Lung (tissue), 17 donors: ENCODE measurements at places on chromosomes 2 and 18. TPM values are rescaled to one million over a fixed set of nuclear protein-coding genes. Genes with fewer than 3 reads are reported as not detected.

HNMT gene
- total RNA-seq, result 45.9 TPM

- DNase-seq, result no peak
Observed at GRCh38 chr2:147416099-147416498, 428.7 kb upstream of the ACVR2A start.

IGFBP5 gene
- 139 TPM for total RNA-seq

CAPN14 gene
- 0.21 TPM for total RNA-seq

AGXT gene
- total RNA-seq, result not detected

- no peak for DNase-seq
Observed at GRCh38 chr18:40863801-40864200, 1091.2 kb upstream of the PIK3C3 start.

SERPINB10 gene
- total RNA-seq, result 0.64 TPM

HOXD13 gene
- total RNA-seq, result not detected

GRCh38 chr2:36734304-36734703 lies 37.8 kb downstream of the VIT start:
- DNase-seq, result peak; percentile 23

DNA sequence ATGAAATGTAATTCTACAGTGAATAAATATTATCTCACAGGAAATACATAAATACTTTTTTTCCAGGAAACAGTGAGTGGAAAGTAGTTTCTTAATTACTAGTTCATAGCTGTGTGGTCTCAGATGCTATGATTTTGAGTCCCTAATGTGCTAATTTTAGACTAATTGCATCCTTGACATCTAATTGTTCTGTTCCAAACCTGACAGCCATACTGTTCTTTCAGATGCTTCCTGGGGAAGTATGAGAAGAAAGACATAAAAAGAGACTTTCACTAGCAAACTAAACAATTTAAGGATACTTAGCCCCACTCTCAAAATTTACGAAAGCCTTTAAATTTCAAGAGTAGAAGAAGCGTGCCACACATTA lies 350.9 kb upstream of the CDH20 start:
- DNase-seq, result no peak

DNA sequence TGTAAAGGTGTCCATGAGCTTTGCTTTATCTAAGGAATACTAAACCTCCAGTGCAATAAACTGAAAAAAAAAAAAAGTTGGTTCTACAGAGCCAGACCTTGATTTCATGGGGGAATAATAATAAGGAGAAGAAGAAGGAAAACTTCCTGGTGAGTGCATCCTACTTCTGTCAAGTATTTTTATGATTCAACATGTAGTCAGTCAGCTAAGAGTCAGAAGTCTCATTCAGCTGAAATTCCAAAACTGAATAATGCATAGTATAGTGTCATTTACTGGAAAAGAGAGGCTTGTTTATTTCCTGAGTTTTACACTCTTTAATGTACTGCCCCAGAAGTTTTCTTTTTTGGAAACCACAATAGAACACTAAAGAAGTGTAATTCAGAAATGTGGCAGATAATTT lies 77.8 kb upstream of the TACR1 start:
- DNase-seq, result peak; percentile 6

RAB1A gene
- 141 TPM for total RNA-seq

DNA sequence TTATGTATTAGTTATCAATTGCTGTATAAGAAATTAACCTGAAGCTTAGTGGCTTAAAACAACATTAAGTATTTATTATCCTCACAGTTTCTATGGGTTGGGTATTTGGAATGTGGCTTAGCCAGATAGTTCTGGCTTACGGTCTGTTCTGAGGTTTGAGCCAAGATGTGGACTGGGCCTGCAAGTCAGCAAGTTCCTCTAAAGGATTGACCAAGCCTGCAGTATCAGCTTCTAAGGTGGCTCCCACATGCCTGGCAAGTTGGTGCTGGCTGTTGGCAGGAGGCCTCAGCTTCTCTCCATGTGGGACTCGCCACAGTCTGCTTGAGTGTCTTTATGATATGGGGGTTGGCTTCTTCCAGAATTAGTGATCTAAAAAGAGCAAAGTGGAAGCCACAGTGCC lies 45.0 kb upstream of the TCF4 start:
- DNase-seq, result no peak

- DNase-seq, result no peak
Observed at GRCh38 chr18:77405096-77405495, 155.4 kb downstream of the GALR1 start.

DNA sequence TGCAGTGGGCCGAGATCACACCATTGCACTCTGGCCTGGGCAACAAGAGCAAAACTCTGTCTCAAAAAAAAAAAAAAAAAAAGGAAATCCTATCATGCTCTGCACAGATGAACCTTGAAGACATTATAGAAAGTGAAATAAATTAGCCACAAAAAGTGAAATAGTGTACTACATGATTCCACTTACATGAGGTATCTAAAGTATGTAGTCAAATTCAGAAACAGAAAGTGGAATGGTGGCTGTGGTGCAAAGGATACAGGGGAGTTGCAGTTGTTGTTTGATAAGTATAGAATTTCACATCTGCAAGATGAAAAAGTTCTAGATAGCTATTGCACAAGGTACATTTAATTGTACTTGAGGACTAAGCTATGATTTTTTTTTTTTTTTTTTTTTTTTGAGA lies 5.2 kb downstream of the ZRANB3 start:
- DNase-seq, result no peak

DNA sequence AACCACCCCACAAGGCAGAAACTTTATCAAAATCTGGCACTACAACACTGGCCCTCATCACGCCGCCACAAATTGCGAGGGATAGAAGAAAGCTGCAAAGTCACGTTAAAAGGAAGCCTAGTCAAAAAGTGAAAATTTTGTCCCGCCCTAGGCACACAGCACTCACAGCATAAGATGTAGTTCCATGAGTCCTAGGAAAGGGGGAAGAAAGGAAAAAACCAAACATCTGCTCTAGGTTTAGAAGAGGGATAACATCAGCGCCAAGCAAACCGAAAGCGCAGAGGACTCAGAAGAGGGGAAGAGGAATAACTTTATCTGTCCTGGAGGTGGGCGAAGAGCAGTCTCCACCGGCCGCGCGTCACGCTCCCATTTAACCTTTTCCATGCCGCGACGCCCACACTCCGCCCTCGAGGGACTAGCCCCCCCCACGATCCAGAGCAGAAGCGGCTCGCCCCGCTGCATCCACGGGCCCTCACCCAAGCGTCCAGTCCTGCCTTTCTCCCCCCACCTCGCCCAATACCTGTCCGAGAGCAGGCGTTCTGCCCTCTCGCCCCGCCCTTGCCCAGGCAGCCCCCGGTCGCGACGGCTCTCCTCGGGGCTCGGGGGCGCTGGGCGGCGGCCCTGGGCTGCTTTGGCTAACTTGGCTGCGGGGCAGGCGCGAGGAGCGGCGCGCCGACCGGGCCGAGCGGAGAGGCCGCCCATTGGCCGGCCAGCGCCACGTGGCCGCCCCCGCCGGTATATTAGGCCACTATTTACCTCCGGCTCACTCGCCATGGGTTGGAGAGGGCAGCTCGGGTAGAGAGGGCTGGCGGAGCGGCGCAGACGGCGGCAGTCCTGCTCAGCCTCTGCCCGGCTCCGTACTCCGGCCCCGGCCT lies at the start of gene HOXD1:
Gene HOXD1, plus strand, starts transcription at position 770 of the 875 bp plus-strand sequence. CDS start 134 bp downstream, outside the sequence.
- peak; percentile 57 for DNase-seq

- DNase-seq, result peak; percentile 62
Observed at GRCh38 chr2:151973013-151973900, 125.6 kb downstream of the CACNB4 start.

DNA sequence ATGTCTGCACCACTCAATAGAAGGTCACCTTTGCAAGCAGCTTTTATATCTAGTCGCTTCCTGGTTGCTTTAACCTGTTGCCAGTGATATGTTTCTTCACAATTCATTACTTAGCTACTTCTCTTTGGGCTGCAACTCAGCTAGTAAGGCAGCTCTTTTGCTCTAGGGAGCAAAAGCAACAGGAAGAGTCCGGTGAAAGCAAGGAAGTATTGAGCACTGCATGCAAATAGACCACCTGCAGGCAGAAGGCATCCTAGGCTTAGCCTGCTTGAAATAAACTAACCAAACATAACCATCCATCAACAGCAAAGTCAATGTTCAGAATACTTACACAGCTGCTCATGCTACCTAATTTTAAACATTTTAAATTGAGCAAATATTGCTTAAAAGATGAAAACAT lies 529.2 kb upstream of the LINC00305 start:
- no peak for DNase-seq

DNA sequence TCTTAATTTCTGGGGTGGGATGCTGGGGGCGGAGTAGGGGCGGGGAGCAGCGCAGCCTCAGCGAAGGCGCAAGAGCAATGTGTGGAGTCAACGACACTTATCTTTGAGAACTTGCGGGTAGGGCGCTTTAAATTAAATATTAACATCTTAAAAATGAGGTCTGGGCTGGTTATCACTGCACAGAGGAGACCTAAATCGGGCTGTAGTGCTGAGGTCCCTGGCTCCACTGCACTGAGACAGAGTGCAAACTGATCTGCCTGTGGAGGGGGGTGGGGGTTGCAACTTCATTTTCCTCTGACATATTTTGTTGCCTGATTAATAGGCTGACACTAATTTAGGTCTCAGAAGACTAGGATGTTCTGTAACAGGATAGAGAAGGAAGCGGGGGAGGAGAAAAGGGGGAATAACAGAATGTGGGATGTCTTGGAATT lies 253.0 kb upstream of the FANCL start:
- DNase-seq, result no peak

- DNase-seq, result no peak
Observed at GRCh38 chr2:39069136-39069515, 51.7 kb downstream of the SOS1 start.

GRCh38 chr2:158477202-158477601 lies 20.4 kb downstream of the PKP4 start:
- no peak for DNase-seq

- no peak for DNase-seq
Observed at GRCh38 chr2:15253835-15254286, 307.3 kb downstream of the NBAS start.

DNA sequence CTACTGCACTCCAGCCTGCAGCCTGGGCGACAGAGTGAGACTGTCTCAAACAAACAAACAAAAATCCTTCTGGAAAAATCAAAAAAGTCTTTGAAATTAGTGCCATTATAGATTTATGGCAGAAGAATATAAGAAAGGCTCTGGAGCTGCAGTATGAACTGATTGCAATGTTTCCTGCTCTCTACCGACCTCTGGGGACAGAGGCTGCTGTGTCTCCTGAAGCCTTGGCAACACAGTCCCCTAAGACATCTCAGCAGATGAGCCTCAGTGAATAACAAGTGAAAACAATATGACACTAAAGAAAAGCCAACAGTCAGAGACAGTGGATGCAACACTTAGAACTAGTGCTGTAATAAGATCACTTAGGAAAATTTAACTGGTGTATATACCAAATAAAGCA lies 494.9 kb upstream of the LRATD1 start:
- DNase-seq, result peak; percentile 25

- peak; percentile 85 for DNase-seq
Observed at GRCh38 chr2:157302492-157303099, 23.0 kb downstream of the ERMN start.

- peak; percentile 22 for DNase-seq
Observed at GRCh38 chr2:148888003-148888501, 13.0 kb downstream of the KIF5C start.

GRCh38 chr2:190789074-190790004 lies 91.3 kb upstream of the GLS start:
- DNase-seq, result no peak

- DNase-seq, result no peak
Observed at GRCh38 chr2:109058191-109058632, 69.2 kb upstream of the EDAR start.

OR6B2 gene
- not detected for total RNA-seq

DNA sequence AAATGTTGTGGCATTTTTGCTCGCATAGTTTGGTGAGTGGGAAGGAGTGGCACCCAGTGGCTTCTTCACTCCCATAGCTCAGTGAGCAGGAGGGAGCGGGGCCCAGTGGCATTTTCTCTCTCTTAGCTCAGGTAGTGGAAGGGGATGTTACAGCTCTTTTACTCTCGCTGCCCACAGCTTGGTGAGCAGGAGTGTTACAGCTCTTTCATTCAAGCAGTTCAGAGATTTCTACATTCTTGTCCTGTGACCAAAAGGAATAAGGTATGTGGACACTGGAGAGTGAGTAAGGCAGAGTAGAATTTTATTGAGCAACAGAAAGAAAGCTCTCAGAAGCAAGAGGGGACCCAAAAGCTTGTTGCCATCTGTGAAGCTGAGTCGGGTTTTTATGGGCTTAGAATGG lies 192.4 kb downstream of the SPAG16 start:
- DNase-seq, result no peak

DNA sequence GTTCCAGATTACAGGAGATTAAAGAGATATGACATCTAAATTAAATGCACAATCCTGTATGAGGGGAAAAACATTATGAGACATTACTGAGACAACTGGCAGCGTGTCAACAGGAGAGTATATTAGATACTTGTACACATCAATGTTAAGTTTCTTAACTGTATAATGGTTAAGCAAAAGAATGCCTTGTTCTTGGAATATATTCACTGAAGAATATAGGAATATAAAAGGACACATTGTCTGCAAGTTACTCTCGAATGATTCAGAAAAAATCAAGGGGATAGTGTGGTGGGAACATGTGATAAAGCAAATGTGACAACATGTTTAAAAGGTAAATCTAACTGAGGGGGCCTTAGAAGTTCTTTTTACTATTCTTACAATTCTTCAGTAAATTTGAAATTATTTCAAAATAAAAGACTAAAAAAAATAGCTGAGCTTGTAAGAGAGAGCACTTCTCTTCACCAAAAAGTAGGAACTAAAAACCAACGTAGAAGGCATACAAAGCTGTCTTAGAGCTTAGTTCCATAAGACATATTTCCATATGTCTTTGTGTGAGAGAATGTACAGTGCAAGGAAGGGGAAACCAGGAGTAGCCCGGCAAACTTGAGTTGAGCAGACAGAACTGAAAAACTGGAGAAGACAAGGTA lies 7.5 kb downstream of the WDPCP start:
- no peak for DNase-seq

FZD7 gene
- 31.7 TPM for total RNA-seq

GRCh38 chr18:27054926-27055325 lies 130.2 kb downstream of the CHST9 start:
- DNase-seq, result no peak

GRCh38 chr2:121231385-121232000 lies 53.5 kb downstream of the TFCP2L1 start:
- no peak for DNase-seq

DNA sequence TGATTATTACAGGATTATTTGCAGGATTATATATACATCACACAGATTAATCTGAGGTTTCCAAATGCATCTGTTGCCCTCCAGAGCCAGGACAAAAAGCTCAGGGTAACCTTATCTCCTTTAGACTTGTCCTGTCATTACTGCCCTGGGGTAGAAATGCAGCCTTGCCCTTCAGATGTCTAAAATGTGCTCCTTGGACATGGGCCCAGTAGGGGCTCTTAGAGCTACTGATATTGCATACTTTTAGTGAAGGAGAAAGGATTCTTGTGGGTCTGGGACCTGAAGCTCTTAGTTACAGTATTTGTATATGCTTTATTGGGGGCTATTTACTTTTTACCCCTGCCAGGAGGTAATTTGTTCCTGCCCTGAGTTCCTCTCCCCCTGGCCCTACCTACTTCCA lies 56.1 kb downstream of the PRKRA start:
- no peak for DNase-seq
